ENCODE measurements at places on chromosomes 4 and X. TPM values are rescaled to one million over a fixed set of nuclear protein-coding genes. Genes with fewer than 3 reads are reported as not detected.

Gene ZGRF1
- total RNA-seq = 38.7 TPM

DNA sequence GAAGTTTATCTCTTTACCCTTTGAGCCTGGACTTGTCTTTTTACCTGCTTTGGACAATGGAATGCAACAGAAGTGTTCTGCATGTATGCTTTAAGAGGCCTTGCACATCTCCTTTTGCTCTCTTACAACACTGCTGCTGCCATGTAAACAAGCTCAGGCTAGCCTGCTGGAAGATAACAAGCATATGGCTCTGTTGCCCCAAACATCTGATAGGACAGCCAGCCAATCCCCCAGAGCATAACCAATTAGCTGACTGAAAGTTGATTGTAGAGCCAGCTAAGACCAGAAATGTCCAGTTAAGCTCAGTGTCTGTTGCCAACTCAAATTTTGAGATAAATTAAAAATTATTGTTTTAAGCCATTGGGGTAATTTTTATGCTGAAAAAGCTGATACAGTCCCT, 510.6 kb upstream of the CNKSR2 start:
- no peaks in the 10 kb centered on the region for H3K4me1 ChIP-seq
- DNase-seq = no peak
- H3K36me3 ChIP-seq = no peaks in the 10 kb centered on the region

- H3K27ac ChIP-seq = no peak overlapping the region
- peaks cover 8% of the 10 kb centered on the region for H3K27me3 ChIP-seq
- H3K4me3 ChIP-seq = no peak overlapping the region
- no peaks in the 10 kb centered on the region for H3K36me3 ChIP-seq
These were observed 101.9 kb upstream of the SCOC start for GRCh38 chr4:140271553-140271952.

DNA sequence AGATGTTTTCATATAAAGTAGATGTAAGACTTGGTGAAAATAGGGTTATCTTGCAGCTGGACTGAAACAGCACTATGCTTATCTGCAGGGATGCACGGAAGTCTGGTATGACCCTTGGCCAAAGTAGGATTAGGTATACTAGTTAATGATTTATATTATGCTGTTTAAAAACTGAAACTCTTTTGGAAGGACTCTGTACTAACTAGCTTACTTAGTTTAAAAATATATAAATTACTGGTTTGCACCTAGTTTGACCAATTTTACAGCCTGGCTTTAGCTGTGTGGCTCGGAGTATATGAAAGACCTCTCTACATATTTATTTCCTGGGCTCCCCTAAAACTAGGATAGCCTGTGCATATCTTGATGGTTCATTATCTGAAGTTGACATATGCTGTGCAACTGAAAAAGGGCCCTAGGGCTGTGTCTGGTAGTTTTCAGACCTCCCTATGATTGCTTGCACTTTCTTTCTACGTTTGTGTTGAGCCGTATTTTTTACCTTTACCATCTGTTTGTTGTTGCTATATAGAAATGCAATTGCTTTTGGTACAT, 89.2 kb downstream of the TMEM144 start:
- peaks cover 2% of the 10 kb centered on the region for H3K27me3 ChIP-seq
- H3K4me3 ChIP-seq = no peak overlapping the region
- DNase-seq = no peak
- no peaks in the 10 kb centered on the region for H3K36me3 ChIP-seq
- H3K4me1 ChIP-seq = no peaks in the 10 kb centered on the region

- no peak for DNase-seq
- no peaks in the 10 kb centered on the region for H3K4me1 ChIP-seq
- H3K27me3 ChIP-seq = no peaks in the 10 kb centered on the region
- H3K4me3 ChIP-seq = no peak overlapping the region
- no peak overlapping the region for H3K27ac ChIP-seq
- no peaks in the 10 kb centered on the region for H3K36me3 ChIP-seq
These were observed 523.9 kb downstream of the GLUD2 start for GRCh38 chrX:121571333-121571732.

GRCh38 chr4:9988363-9988749, 32.9 kb downstream of the SLC2A9 start:
- peaks cover 4% of the 10 kb centered on the region for H3K4me1 ChIP-seq
- no peaks in the 10 kb centered on the region for H3K27me3 ChIP-seq
- H3K36me3 ChIP-seq = peaks cover 5% of the 10 kb centered on the region
- DNase-seq = no peak
- H3K27ac ChIP-seq = no peak overlapping the region

GRCh38 chrX:3184176-3184930, 143.1 kb downstream of the ARSF start:
- no peak overlapping the region for H3K4me3 ChIP-seq
- H3K4me1 ChIP-seq = no peaks in the 10 kb centered on the region
- no peaks in the 10 kb centered on the region for H3K27me3 ChIP-seq
- no peak overlapping the region for H3K27ac ChIP-seq
- no peaks in the 10 kb centered on the region for H3K36me3 ChIP-seq

DNA sequence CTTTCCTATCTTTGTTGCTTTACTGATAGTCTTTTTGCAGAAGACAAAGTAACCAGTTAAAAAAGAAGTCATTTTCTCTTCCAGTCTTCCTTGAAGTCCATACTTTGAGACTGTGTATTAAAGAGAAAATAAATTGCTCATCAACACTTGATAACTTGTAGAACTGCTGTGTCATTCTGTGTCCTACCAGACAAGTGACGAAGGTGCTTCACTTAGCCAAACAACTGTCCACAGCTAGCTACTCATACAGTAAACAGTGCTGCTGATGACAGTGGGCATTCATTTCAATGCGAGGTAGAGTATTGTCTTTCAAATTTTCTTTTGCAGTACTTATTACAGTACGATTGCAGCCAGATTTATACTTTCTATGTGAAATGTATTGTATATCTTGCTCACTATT, 11.5 kb downstream of the COL25A1 start:
- no peak overlapping the region for H3K4me3 ChIP-seq
- H3K36me3 ChIP-seq = no peaks in the 10 kb centered on the region
- DNase-seq = no peak
- H3K27ac ChIP-seq = no peak overlapping the region
- peaks cover 19% of the 10 kb centered on the region for H3K27me3 ChIP-seq

- no peaks in the 10 kb centered on the region for H3K27me3 ChIP-seq
- H3K36me3 ChIP-seq = no peaks in the 10 kb centered on the region
- no peak for DNase-seq
- H3K27ac ChIP-seq = no peak overlapping the region
- no peaks in the 10 kb centered on the region for H3K4me1 ChIP-seq
These were observed 88.7 kb downstream of the PDLIM5 start for GRCh38 chr4:94540476-94540875.

DNA sequence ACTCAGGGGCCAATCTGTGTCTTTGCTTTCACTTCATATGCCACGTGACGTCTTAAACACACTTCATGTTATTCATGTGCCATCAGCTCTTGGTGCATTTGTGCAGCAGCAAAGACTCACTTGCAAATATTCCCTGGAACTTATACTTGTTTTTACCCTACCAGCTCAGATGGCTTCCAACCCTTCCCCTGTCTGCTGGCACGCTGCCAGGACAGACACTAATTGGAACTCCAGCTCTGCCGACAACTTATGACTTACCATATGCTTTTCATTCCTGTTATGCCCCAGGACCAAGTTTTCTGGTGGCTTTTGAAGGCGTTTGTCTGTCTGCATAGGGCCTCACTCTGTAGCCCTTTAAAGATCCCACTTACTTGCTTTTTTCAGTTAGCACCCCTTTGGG, 261.7 kb upstream of the GNPDA2 start:
- H3K4me3 ChIP-seq = no peak overlapping the region
- no peaks in the 10 kb centered on the region for H3K36me3 ChIP-seq
- H3K27ac ChIP-seq = no peak overlapping the region
- no peaks in the 10 kb centered on the region for H3K4me1 ChIP-seq

DNA sequence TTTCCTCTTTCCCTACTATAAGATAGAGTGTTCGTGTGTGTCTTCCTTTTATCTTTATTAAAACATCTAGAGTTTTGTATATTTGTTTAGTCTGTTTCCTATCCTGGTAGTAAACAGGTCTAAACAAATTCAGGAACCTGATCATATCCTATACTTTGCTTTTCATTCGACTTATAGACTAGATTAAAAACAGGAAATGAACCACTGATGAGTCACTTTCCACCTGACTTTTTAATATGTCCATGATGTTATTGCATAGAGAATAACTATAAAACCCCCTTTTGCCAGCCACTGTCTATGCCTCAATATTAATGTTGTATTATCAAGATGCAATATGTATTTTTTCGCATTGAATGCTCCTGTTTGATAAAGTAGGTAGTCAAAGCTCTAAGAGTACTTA, 1794.0 kb downstream of the STIM2 start:
- H3K27ac ChIP-seq = no peak overlapping the region
- no peaks in the 10 kb centered on the region for H3K4me1 ChIP-seq
- H3K36me3 ChIP-seq = no peaks in the 10 kb centered on the region
- H3K4me3 ChIP-seq = no peak overlapping the region
- no peaks in the 10 kb centered on the region for H3K27me3 ChIP-seq

GRCh38 chrX:41036668-41037326, 48.4 kb upstream of the USP9X start:
- no peaks in the 10 kb centered on the region for H3K4me1 ChIP-seq
- no peaks in the 10 kb centered on the region for H3K27me3 ChIP-seq
- H3K27ac ChIP-seq = no peak overlapping the region
- no peaks in the 10 kb centered on the region for H3K36me3 ChIP-seq
